Stimulated activated CD4-positive, alpha-beta T cell treated with anti-CD3 and anti-CD28 coated beads, TNF-alpha, amount 100 ng/mL, for 1 hour (primary cell): ENCODE measurements at places on chromosomes 16 and 17.

- no peak for DNase-seq
These were observed 93.8 kb upstream of the RPRML start for GRCh38 chr17:47072886-47073285.

DNA sequence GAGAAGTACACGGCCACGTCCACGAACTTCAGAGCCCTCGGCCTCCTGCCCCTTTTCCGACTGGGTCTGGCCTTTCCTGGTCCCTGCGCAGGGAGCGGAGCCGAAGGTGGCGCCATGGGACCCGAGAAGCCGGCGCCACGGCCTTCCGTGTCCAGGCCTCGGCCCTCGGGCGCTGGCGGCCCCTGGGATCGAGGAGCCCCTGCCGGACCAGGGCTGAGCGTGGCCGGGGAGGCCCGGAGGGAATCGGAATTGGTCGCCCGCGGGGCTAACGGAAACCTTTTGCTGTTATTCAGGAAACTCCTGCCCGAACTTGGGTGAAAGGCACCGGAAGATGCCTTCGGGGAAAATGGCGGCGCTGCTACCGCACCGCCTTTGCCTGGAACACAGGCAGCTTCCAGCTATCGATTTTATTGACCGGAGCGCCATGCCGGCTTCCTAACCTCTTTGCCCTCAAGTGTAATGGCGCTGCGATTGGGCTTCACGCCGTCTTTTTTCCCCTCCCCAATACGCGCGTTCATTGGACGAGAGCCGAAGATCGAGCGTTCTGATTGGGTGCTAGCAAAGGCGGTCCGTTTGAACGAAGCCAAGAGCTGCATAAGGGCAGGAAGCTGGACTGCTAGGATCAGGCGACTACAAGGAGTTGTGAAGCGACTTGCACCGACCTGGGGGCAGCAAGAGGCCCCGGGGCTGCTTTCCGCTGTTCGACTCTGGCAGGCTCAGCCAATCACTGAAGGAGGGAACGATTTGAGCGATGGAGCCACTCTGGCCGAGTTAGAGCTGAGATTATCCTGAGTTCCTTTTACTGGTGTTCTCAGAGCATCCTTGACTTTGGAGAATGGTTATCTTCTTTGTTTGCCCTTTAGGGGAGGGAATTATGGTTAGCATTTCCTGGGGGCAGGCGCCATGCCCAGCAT is at the start of gene ZNF689:
TSS of gene ZNF689 (minus strand) at position 464 of the 914 bp plus-strand sequence. CDS start at position 116, 348 bp downstream.
- DNase-seq, result peak; percentile 89

GRCh38 chr17:74646231-74646630 is 22.7 kb upstream of the CD300E start:
- no peak for DNase-seq

DNA sequence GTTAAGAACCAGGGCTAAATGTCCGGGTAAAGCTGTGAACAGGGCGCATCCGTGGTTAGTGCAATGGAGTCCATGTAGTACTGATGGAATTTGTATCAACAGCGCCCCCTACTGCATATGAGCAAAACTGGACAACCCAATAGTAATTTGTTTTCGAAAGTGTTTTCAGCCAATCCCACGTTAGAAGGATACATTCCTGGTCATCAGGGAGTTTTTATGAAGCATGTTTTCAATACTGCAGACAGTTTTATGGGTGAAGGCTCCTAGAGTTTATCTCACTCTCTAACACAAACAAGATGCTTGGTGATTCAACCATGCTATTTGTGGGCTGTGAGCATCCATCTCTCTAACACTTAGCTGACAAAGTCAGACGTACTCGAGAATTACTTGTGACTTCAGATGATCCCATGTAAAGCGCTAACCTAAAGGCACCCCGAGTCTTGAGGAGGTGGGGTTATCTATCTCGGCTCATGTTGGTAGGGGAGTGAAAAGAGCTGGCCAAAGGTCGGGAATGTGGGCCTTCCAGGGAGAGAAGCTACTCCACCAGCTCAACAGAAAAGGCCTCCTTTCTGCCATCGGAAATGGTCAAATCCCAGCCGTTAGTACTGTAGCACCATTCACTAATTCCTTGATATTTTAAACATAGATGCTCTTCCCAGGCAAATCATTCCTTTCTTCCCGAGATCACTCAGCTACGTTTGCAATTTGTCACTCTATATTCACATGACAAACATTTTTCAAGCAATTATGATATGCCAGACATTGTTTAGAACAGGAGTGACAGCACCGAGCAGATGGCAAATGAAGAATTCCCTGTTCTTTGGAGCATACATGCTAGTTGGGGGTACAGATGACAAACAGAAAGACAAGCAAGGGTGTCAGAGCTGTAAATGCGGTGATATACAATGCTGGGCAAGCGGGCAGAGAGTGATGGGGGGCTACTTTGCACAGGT is 46.9 kb upstream of the HNF1B start:
- DNase-seq, result no peak

GRCh38 chr16:89402962-89403361 is 87.4 kb downstream of the ANKRD11 start:
- no peak for DNase-seq

DNA sequence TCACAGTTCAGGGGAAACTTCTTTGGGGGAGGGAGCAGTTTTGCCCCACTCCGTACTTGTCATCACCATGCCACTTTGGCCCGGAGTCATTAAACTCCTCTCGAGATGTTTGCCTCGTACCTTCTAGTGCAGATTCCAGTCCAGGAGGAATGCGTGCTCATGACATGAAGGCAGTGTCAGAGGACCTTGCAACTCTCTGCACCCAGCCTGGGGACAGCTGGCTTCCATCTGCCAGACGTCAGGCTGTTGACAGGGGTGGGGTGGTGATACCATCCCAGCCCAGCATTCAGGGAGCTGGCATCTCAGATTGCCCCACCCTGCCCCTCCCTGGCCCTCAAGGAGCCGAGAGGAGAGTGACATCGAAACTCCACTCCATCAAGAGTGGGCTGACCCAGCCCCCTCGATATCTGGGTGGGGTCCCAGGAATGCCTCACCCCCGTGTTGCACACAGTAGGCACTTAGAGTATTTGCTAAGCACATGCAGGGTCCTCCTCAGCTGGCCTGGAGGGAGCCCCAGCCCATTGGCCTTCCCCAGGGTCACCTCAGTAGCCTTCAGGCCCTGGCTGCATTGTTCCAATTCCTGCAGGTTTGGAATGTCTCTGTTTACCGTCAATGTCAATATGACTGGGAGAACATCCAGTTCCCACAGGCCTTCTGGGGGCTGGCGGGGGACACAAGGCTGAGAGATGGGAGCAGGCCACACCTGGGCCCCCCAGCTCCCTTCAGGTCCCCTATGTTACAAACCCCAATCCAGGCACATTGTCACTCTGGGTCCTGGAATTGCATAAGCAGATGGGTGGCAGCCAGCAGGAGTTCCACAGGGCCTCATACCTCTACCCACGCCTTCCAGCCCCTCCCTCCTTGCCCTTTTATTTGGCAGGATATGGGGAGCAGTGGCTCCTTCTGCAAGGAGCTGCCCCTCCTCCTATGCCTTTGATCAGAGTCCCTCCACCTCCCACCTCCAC is 21.3 kb upstream of the EMP2 start:
- DNase-seq, result no peak

GRCh38 chr17:3990386-3991127 is 26.3 kb upstream of the ATP2A3 start:
- DNase-seq, result no peak

- no peak for DNase-seq
These were observed at the start of gene PLLP for GRCh38 chr16:57284209-57284951. TSS of gene PLLP (minus strand) at chr16:57284672. CDS start at chr16:57284540, 132 bp downstream.

- no peak for DNase-seq
These were observed 26.5 kb downstream of the MAP1LC3B start for GRCh38 chr16:87418644-87419043.
